ENCODE measurements at places on chromosomes 6 and 20. TPM values are rescaled to one million over a fixed set of nuclear protein-coding genes. Genes with fewer than 3 reads are reported as not detected.

The IFT52 gene
- total RNA-seq = 49.6 TPM

The GNAS-AS1 gene
- 6.7 TPM for total RNA-seq

DNA sequence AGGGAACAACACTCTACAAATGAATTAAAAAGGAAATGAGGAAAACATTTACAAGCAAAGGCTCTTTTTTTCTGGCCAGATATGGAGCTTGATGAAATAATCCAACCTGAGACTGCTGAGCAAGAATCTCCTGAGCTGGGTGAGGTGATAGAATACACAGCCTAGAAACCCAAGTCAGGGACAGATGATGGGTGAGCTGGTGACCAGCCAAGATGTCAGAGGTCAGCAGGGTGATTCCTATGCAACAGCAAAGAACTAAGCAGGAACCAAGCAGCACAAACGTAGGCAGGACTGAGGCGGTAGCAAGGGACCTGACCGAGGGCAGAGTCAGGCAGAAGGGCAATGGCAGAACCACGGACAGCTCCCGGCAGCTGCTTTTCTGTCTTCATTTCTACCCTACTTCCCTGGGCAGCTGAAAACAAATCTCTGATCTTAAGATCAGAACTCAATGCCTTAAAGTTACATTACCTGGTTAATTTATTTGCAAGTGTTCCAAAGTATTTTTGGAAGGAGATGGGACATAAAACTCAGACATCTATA, 75.1 kb downstream of the CDC40 start:
- peak; percentile 31 for DNase-seq

The HEY2 gene
- total RNA-seq = 0.32 TPM

DNA sequence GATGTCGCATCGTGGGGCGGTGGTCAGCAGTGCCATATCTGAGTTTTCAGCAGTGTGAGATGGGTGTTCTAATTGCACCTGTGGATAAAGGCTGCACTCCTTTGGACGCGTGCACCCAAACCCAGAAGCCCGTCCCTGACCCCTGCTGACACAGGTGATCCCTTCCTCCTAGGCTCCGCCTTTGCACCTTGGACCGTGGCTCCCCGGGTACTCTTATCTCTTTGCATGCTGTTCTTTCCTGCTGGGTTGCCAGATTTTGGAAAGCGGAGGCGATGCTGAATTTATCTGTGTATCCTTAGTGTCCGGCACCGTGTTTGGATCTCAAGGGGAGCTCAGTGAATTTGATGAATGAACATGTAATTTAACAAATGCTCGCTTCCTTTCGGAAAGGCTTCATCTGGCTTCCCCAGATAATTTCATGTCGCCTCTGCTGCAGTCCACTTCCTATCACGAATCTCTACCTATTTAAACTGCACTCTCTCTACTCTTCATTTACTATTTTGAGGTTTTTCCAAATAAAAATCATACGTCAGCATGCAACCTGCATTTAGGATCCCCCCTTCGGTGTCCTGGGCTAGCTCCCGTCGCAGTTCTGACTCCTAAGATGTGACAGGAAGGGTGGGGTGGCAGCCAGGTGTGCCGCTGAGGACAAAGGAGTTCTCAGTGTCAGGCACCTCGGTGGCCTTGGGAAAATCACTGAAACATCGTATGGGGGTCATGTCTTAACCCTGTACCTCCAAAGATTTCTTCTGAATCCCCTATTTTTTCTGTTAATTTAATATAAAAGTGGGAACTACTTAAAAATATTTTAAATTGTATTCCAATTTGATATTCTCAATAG, 753 bp upstream of the PERP start:
- no peak for DNase-seq

The COL10A1 gene
- not detected for total RNA-seq

DNA sequence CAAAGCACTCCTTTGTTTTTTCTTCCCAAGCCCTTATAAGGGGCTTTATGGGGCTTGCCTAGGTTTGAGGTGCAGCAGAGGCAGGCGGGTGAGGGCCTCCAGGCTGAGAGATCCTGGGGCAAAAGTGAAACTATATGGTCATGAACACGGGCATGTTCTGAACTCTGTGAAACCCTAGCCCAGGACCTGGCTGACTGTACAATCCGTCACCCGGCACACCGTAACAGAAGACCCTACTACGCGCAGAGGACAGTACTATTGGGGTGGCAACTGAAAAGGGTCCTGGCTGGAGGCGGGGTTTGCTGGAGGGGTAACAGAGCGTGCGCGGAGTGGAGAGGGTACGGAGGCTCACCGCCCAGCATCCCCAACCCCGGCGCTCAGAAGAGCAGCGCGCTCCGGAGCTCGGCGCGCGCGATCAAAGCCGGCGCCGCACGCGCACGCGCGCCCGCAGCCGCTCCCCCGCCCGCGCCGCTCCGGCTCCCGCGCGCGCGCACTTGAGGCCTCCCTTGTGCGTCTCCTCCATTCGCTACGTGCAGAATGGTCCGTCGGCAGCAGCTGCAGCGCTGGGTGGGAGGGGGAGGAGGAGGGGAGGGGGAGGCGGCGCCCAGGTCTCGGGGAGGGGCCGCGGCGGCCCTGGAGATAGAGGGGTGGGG, 54.2 kb downstream of the MRPL14 start:
- peak; percentile 95 for DNase-seq

GRCh38 chr6:31791324-31792089, 4.0 kb downstream of the VARS1 start:
- DNase-seq = peak; percentile 80

DNA sequence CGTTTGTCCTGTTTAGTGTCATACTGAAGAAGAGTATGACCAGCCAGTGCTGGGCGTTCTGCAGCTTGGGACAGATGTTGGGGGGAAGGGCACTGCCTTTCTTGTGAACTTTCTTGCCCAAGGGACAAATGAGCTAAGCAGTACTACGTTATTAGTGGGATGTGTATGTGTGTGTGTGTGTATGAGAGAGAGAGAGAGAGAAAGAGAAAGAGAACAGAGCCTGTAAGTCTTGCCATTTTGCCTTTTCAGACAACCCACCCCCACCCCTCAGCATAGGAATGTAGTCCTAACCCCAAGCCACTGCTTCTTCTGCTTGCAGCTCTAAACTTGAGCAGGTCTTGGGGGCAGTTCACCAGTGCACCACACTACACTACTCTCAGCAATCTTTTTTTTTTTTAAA, 45.5 kb downstream of the E2F3 start:
- DNase-seq = no peak

DNA sequence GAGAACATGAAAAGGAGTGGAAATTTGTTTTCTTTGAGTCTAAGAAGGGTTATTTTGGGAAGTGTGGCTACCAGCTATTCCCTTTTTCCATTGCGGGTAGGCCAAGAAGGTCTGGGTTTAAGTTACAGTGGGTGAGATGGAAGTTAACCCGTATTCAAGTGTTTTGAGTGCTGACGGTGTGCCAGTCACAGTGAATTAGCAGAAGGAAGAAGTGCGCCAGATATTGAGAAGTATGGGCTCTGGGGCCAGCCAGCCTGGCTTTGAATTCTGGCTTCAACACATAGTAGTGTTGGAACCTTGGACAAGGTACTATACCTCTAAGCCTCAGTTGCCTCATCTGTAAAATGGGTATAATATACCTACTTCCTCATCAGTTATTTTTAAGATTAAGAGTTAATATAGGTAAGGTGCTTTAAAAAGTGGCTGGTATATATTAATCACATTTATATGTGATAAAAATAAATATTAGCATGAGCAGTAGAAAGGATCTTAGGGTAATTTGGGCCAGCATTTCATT, 16.3 kb downstream of the ZNF76 start:
- DNase-seq = no peak

DNA sequence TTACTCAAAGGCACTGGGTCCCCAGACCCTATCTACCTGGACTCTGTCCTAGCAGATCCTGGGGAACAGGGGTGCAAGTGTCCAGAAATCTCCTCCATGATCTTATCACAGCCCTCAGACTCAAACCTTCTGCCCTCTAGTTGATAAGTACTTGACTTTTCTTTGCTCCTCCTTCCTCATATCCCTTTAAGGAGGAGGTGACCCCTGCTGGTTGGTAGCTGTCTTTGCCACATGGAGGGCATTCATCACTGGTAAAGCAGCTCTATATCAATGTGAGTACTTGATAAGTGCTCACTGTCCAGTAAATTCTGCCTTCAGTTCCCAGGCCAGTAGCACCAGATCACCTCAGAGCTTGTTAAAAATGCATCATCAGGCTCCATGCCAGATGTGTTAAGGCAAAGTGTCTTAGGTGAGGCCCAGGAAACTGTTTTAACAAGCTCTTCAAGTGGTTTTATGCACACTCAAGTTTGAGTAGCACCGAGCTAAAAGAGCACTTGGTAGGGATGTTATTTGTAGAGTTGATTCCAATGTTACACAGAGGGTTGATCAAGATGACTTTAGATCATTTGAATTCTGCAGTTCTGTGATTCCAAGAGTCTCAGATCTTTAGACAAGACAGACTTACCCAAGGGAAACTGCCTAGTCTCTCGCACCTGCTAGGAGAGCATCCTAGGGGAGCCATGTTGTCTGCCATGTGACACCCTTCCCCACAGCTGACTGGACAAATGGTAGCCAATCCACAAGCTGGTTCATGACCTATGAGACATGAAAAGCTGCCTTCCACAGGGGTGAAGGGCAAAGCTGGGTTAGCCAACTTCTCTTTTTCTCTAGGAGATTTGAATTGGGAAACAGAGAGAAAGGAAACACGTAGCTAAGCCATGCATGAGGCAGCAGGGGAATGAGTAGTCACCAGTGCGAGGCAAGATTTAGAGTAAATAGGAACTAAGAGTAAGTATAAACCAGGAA, 18.6 kb downstream of the TREML2 start:
- peak; percentile 71 for DNase-seq

DNA sequence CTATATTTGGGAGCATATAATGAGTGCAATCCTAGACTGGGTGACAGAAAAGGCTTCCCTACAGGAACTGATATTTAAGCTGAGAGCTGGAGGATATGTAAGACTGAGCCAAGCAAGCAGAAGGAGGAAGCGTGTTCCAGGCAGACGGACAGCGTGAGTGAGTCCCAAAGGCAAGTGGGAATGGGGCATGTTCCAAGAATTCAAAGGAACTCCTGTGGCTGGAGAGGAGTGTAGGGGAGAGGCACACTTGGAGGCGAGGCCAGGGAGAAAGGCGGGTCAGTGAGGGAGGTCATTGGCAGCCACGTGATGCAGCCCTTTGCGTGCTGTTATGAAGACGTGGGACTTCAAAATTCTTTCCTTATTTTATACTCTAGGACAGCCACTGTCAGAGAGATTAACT, 27.9 kb upstream of the SGK1 start:
- DNase-seq = no peak

The ASIP gene
- total RNA-seq = not detected

- DNase-seq = peak; percentile 1
Measured at GRCh38 chr20:6940048-6940447, 172.6 kb downstream of the BMP2 start.

Measured in A673 (cell line).